ENCODE measurements at places on chromosomes 4 and X.

DNA sequence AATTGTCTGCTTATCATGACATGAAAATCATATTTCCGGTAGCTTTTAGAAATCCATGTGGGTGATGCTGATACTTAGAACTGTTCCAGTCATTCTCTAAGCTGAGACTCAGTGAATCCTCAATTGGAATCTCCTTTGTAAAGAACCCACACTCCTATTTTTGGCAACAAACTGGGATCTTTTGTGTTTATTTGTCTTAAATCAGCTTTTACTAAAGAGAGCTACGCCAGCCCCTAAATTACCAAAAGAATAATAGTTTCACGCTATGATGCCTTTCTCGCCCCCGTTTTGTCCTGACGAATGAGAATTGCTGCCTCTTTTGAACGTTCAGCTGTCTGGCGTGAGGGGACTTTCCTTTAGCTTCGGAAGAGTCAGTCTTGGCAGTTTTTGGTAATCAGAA, 195.9 kb downstream of the SHOX start:
- no peak for DNase-seq

- DNase-seq, result no peak
Observed at GRCh38 chr4:180169394-180169793, 2073.8 kb upstream of the TENM3 start.

DNA sequence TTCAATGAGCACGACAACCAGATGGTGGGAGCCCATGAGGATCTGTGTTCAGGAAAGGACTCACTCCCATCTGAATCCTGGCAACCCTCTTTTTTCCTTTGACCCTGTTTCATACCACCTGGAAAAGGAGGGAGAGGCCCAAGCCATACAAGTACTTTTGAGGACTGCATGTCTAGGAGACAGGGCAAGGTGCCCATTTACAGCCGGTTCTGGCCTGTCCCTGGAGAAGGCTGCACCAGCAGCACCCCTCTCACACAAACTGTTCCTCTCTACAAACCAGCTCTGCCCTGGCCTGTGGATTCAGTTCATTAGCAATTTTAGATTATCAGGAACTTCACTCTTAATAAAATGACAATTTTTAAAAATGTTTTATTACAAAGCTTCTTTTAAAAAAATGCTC, 57.5 kb downstream of the HADH start:
- DNase-seq, result no peak

GRCh38 chr4:11130195-11130970, 298.3 kb downstream of the HS3ST1 start:
- DNase-seq, result no peak

GRCh38 chr4:67292045-67292444, 253.3 kb downstream of the CENPC start:
- no peak for DNase-seq

DNA sequence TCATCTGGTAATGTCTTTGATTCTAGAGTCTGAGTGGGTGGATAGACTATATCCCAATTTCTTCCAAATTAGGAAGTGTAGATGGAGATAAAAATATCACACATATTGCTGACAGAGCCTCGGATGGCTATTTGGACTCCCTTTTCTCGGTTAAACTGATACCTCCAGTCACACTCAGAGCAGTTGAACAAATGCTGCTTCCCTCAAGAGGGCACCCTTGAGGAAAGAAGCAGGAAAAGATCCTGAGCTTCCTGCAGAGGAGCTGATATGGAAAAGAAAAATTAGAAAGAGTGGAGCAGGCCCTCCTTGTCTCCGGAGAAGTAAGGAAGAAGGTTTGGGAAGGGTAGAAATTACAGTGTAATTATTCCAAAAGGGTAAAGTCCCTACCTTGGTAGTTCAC, 96.2 kb upstream of the CCSER1 start:
- no peak for DNase-seq

DNA sequence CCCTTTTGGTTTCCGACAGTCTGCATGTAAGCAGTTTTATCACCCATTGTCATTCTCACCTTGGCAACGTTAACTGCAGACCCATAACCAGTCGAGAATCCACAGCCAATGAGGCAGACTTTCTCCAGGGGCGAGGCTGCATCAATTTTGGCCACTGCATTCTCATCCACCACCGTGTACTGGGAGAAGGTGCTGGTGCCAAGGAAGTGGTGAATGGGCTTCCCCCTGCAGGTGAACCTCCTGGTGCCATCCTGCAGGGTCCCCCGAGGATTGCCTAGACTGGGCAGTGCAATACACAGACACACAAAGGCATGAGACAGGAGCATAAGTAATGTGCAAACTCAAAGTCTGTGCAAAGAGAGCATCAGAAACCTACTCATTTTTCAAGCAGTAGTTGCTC, 5.4 kb downstream of the ADH1B start:
- DNase-seq, result no peak

GRCh38 chr4:7024336-7024890, 18.8 kb upstream of the TADA2B start:
- DNase-seq, result no peak

- DNase-seq, result no peak
Observed at GRCh38 chr4:144582975-144583374, 63.0 kb upstream of the HHIP start.
